Immature natural killer cell (primary cell): ENCODE measurements at places on chromosomes 13 and 19. TPM values are rescaled to one million over a fixed set of nuclear protein-coding genes. Genes with fewer than 3 reads are reported as not detected.

GPATCH1 gene
- polyA plus RNA-seq, result 2.6 TPM

CD209 gene
- polyA plus RNA-seq, result not detected

IGFL3 gene
- not detected for polyA plus RNA-seq

RDH8 gene
- not detected for polyA plus RNA-seq

PEX11G gene
- polyA plus RNA-seq, result 0.21 TPM

- no peak overlapping the region for H3K4me3 ChIP-seq
- H3K27me3 ChIP-seq, result peaks cover 8% of the 10 kb centered on the region
- H3K27ac ChIP-seq, result no peak overlapping the region
- peaks cover 39% of the 10 kb centered on the region for H3K4me1 ChIP-seq
- H3K36me3 ChIP-seq, result no peaks in the 10 kb centered on the region
These were observed 4.6 kb downstream of the EPN1 start for GRCh38 chr19:55679343-55680257.

DNA sequence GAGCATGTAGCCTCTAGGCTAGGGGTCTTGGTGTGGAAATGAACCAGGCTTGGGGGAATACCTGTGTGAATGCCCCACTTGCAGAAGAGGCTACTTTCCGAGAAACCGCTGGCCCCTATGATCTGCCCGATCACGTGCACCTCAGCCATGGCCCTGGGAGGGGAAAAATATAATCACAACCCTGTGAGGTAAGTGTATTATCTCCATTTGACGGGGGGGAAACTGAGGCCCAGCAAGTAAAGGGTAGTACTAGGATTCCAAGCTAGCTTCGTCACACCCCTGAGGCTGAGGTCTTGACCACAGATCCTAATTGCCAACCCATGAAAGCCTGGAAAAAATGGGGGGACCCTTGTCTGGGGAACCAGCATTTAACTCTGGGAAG lies 587 bp downstream of the B9D2 start:
- peaks cover 27% of the 10 kb centered on the region for H3K4me1 ChIP-seq
- no peaks in the 10 kb centered on the region for H3K36me3 ChIP-seq
- H3K27me3 ChIP-seq, result peaks cover 5% of the 10 kb centered on the region
- no peak for DNase-seq
- H3K27ac ChIP-seq, result peak overlapping the region; percentile 99

GRCh38 chr13:99258210-99258860 lies at the start of gene GPR18:
GPR18 (minus strand) TSS chr13:99258379; CDS start chr13:99255872, 2,507 bp downstream.
- peak; percentile 61 for DNase-seq
- peak within 1 kb of the TSS; percentile 98 for H3K4me3 ChIP-seq
- no peaks in the 10 kb centered on the region for H3K27me3 ChIP-seq
- peaks cover 79% of the 10 kb centered on the region for H3K4me1 ChIP-seq

- DNase-seq, result peak; percentile 33
- H3K36me3 ChIP-seq, result no peaks in the 10 kb centered on the region
- H3K4me1 ChIP-seq, result peaks cover 6% of the 10 kb centered on the region
- H3K27ac ChIP-seq, result no peak overlapping the region
- peaks cover 16% of the 10 kb centered on the region for H3K27me3 ChIP-seq
These were observed 2.8 kb downstream of the JSRP1 start for GRCh38 chr19:2253106-2254063.

- no peaks in the 10 kb centered on the region for H3K36me3 ChIP-seq
- DNase-seq, result no peak
- no peak overlapping the region for H3K4me3 ChIP-seq
- H3K4me1 ChIP-seq, result no peaks in the 10 kb centered on the region
These were observed 11.1 kb upstream of the OLFM4 start for GRCh38 chr13:53017433-53017970.

DNA sequence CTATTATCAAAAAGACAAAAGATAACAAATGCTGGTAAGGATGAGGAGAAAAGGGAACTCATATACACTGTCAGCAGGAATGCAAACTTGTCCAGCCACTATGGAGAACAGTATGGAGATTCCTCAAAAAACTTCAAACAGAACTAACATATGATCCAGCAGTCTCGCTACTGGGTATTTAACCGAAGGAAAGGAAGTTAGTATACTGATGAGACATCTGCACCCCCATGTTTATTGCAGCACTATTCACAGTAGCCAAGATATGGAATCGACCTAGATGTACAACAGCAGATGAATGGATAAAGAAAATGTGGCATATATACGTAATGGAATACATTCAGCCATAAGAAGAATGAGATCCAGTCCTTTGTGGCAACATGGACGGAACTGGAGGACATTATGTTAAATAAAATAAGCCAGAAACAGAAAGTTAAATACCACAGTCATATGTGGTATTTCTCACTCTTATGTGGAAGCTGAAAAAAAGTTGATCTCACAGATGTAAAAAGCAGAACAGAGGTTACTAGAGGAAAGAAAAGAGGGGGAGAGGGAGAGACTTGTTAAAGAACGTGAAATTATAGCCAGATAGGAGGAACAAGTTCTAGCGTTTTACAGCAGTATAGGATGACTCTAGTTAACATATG lies 83.2 kb downstream of the RUBCNL start:
- peaks cover 6% of the 10 kb centered on the region for H3K27me3 ChIP-seq
- H3K36me3 ChIP-seq, result no peaks in the 10 kb centered on the region
- H3K4me3 ChIP-seq, result peak overlapping the region; percentile 56
- H3K27ac ChIP-seq, result peak overlapping the region; percentile 83
- peaks cover 28% of the 10 kb centered on the region for H3K4me1 ChIP-seq

DNA sequence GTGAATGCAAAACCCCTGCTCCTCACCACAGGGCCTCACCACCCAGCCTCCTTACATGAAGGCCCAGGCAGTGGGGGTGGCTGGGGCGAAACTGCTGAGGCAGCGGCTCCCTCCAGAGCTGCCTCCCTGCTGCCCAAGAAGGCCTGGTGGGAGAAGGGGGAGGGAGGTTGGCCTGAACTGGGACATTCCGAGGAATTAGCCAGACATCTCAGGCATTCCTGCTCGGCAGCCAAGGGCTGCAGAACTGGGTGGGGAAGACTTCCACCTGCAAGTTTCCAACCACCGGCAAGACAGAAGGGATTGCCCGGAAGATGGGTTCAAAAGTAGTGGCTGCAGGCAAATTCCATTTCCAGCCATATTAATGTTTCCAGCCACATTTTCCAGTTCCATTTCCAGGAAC lies 2.3 kb upstream of the PSPN start:
- peaks cover 5% of the 10 kb centered on the region for H3K4me1 ChIP-seq
- no peak overlapping the region for H3K27ac ChIP-seq
- H3K36me3 ChIP-seq, result peaks cover 28% of the 10 kb centered on the region
- DNase-seq, result no peak
- peaks cover 3% of the 10 kb centered on the region for H3K27me3 ChIP-seq
- H3K4me3 ChIP-seq, result no peak overlapping the region

DNA sequence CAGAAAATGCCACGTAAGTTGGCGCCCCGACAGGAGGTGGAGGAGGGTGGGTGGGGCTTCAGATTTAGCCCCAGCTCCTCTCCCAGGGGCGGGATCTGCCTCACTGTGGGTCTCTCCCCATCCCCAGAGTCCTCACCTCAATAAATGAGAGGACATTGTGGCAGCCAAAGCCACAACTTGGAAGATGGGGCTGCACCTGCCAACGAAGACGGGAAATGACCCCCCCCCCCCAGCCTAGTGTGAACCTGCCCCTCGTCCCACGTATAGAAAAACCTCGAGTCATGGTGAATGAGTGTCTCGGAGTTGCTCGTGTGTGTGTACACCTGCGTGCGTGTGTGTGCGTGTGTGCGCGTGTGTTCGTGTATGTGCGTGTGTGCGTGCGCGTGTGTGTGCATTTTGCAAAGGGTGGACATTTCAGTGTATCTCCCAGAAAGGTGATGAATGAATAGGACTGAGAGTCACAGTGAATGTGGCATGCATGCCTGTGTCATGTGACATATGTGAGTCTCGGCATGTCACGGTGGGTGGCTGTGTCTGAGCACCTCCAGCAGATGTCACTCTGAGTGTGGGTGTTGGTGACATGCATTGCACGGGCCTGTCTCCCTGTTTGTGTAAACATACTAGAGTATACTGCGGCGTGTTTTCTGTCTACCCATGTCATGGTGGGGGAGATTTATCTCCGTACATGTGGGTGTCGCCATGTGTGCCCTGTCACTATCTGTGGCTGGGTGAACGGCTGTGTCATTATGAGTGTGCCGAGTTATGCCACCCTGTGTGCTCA lies 1.5 kb upstream of the TRAPPC5 start:
- H3K4me1 ChIP-seq, result peaks cover 22% of the 10 kb centered on the region
- DNase-seq, result no peak
- peak overlapping the region; percentile 81 for H3K27ac ChIP-seq
- peak overlapping the region; percentile 75 for H3K4me3 ChIP-seq
- peaks cover 23% of the 10 kb centered on the region for H3K27me3 ChIP-seq
- H3K36me3 ChIP-seq, result no peaks in the 10 kb centered on the region

GRCh38 chr19:52007451-52007805 lies 583 bp downstream of the ZNF615 start:
- peak overlapping the region; percentile 94 for H3K4me3 ChIP-seq
- peaks cover 33% of the 10 kb centered on the region for H3K36me3 ChIP-seq
- peaks cover 8% of the 10 kb centered on the region for H3K27me3 ChIP-seq
- no peak for DNase-seq

GRCh38 chr19:20969898-20970297 lies 46.8 kb downstream of the ZNF85 start:
- DNase-seq, result no peak
- H3K27me3 ChIP-seq, result no peaks in the 10 kb centered on the region
- H3K4me1 ChIP-seq, result no peaks in the 10 kb centered on the region
- H3K4me3 ChIP-seq, result no peak overlapping the region

DNA sequence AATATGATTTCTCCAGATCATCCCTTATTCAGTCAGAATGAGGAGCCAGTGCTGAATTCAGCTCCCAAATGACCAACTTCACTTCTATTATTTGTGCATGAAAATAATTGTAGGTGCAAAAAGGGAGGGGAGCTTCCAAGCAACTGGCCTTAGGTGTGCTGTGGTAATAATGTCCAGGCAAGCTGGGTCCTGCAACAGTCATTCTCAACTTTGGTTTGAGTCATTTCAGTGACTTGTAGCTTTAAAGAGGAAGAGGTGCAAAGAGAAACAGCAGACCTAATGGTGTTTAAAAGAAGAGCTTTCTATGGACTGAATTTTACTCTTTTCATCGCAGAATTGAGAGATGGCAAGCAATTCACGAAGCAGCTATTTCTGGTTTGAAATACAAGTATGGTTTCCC lies 29.2 kb upstream of the FGF9 start:
- no peak overlapping the region for H3K27ac ChIP-seq
- no peak for DNase-seq
- H3K4me3 ChIP-seq, result no peak overlapping the region
- peaks cover 4% of the 10 kb centered on the region for H3K27me3 ChIP-seq
